Activated naive CD8-positive, alpha-beta T cell treated with anti-CD3 and anti-CD28 coated beads, Interleukin-2, amount 50 U/mL, for 24 hours (primary cell): ENCODE measurements at places on chromosomes 12 and 14.
A peak's percentile ranks its signal among the peaks of the same experiment; 100 is the strongest.

- peak; percentile 70 for DNase-seq
Measured at GRCh38 chr14:50061664-50062437, 54.5 kb downstream of the VCPKMT start.

DNA sequence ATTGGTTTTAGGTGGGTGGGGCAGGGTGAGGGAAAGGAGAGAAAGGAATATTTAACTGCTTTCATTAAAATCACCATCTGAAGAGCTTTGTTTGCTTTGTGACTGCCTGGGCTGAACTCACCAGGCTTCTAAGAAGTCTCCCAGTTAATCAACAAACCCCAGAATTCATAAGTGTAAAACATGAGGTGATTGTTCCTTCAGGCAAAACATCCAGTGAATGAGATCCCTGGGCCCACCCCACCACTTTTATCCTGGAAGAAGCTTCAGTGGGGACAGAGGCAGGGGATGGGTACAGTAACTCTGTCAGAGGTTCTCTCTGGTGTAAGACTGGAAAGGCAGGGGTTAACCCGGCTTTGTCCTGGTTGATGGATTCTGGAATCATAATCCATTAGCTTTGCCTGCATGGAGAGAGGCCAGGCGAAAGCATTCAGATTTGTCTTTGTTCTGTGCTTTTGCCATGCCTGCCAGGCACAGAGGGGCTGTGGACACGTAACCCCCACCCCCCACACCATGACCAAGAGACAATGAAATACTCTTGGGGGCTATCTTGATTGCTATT lies 16.7 kb downstream of the PDE1B start:
- no peak for DNase-seq

DNA sequence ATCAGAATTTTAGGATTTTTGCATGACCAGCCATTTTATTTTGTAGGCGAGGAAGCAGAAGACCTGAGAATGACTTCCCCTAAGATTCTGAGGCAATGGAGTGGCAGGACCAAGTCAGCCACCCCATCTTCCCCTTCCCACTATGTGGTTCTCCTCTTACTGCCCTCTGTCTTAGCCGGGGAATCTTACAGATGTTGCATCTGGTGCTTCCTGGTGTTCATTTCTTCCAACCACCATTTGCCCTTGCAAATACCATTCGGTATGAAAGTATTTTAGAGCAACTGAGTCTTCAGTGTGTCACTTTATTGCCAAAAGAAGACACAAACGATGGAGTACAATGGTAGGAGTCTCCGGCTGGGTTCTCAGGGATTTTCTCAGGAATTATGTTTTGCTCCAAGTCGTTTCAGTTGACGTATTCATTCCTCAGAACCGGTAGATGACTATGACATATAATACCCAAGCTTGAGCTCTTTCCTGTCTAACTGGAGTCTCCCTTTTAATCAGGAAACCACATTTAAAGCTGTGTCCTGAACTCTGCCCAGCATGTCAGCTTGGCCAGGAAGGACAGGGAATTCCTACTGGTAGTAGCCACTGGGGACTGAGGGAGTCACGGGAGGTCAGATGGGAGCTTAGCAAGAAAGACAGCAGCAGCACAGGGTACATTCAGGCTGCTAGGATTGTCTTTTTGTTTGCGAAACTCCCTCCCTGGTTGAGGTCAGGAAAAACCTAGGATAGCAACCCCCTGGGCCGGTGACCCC lies 87.0 kb downstream of the SAMD4A start:
- DNase-seq: no peak

DNA sequence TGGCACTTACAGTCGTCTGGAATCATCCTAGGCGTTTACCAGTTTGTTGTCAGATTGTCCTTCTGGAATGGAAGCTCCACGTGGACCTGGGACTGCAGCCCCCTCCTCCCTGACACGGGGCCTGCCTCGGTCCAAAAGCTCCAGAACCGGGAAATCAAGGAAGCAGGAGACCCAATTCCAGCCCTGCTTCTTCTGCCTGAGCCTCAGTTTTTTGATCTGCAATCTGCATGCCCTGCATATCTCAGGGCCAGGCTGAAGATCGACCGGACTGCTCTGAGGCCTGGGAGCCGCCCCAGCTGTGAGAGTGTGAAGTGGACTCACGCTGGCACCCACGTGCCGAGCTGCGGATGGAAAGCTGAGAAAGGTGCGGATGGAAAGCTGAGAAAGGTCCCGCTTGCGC lies 98.6 kb downstream of the SETD3 start:
- no peak for DNase-seq

DNA sequence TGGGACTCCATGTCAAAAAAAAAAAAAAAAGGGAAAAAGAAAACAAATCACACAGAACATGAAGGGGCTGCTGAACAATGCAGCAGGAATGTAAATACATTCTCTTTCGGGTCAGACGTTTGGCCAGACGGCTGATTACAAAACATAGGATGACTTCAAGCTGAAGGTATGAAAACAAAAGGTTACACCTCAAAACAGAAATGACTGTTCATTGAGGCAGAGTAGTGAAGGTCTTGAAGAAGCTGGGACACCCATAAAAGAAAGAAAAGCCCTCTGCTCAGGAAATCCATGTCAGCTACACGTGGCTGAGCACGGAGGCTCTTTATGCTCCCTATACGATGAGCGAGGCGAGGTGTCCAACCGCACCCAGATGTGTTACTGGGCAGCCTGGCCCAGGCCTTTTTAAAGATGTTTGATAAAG lies 37.7 kb downstream of the FGD4 start:
- DNase-seq: no peak

DNA sequence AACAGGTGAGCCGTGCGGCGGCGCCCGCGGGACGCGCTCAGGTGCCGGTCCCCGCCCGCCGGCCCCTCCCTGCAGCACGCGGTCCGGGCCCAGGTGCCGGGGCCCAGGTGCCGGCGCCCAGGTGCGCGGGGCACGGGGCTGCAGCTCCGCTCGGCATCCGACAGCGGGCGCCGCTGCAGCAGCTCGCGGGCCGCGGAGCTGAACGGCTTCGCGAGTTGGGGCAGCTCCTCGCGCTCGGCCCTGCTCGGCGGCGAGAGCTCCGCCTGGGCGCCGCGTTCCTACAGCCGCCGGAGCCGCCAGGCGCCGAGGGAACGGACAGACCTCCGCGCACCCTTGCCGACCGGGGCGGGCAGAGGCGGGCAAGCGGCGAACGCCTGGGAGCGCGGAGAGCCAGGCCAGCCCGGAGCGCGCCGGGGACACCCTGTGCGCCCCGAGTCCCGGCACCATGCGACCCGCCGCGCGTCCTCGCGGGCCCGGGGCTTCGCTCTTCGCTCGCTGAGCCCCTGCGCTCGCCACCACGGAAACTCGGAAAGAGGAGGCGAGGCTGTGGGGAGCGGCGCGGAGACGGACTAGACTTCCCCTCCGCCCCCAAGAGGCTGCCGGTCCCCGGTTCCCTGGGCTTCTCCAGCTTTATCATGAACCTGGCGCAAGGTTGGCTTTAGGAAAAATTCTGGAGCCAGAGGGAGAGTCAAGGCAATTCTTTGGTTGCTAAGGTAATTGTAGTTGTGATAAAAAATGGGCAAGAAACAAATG lies at the start of gene RGS6:
TSS of gene RGS6 (plus strand) at position 201 of the 753 bp plus-strand sequence.
- DNase-seq: peak; percentile 29

- DNase-seq: no peak
Measured at GRCh38 chr14:72512925-72513324, 381.0 kb downstream of the DPF3 start.

GRCh38 chr14:105074601-105075053 lies 9.4 kb upstream of the GPR132 start:
- no peak for DNase-seq

DNA sequence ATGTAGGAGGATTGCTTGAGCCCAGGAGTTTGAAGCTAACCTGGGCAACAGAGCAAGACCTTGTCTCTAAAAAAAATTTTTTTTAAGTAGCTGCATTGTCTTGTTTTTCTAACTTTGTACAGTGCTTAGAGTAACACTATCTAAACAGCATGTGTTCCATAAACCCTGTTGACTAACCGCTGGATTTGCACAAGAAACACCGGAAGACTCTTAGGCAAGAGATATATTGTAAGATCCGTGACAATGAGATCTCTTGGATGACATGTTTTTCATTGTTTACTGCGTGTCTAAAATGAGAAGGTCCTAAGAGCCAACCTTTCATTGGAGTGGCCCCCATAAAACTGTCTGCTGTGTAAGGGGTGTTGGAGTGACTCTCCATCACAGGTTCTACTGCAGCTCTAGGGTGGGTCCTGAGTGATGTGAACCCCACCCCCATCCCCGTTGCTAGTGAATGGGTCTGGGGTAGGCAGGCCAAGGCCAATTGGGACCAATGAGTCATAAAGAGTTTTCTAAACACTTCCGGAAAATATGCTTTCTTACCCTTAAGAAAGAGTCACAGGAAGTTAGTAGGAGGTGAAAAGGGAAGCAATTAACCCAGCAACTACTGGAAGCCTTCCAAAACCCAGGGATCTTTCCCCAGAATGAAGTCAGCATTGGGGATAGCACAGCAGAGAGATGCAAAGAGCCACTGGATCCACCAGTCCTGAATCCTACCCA lies 24.3 kb upstream of the PCNX1 start:
- no peak for DNase-seq

GRCh38 chr14:78086342-78086741 lies 83.8 kb upstream of the NRXN3 start:
- no peak for DNase-seq

GRCh38 chr12:13000616-13000924 lies 505 bp upstream of the HEBP1 start:
- no peak for DNase-seq

DNA sequence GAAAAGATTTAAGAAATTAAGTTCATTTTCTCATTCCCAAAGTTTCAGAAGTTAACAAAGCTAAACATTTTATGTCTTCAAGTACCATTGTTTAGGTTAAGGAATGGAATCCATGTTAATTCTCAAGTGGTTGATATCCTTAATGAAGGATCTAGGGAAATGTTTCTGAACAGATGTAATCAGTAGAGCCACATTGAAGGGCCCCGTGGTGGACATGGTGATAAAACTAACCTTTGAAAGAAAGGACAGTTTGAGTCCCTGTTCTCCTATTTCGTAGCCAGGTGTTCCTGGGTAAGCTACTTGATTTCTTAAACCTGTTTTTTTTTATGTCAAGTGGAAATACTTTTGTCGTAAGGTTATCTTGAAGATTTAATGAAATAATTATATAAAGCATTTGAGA lies 4.6 kb downstream of the PPM1A start:
- DNase-seq: no peak

GRCh38 chr12:121259074-121259473 lies 37.4 kb downstream of the CAMKK2 start:
- DNase-seq: no peak

- no peak for DNase-seq
Measured at GRCh38 chr14:96821501-96821900, 24.3 kb downstream of the VRK1 start.

DNA sequence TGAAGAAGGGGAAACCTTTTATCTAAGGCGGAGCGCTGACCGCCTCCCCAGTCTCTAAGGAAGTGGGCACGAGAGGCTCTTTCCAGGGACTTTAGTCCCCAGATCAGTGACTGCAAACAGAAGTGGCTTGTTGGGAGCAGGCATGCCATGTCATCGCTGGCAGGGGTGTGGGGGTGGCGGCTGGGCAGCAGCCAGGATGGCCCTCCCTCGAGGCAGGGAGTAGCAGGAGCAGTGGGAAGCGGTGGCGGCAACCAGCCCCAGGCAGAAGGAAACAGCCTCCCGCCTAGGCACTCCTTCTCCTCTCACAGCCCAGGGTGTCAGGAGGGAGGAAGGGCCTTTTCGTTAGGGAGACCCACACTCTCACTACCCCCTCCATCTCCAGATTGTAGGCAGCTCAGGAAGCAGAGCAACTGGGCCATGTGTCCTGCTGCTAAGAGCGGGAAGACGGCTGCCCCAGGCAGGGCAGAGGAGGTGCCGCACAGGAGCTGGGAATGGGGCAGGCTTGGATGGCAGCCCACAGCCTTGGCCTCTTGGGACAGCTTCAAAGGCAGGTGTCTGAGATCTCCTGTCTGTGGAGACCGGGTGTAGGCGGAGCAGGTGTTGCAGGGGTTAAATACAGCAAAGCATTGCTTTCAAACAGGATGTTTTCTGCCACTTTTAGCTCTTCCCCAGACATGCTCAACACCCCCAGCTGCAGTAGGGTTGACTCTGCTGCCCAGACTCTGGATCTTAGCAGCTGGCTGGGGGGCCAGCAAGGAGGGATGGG lies 21.8 kb downstream of the VDR start:
- peak; percentile 52 for DNase-seq

DNA sequence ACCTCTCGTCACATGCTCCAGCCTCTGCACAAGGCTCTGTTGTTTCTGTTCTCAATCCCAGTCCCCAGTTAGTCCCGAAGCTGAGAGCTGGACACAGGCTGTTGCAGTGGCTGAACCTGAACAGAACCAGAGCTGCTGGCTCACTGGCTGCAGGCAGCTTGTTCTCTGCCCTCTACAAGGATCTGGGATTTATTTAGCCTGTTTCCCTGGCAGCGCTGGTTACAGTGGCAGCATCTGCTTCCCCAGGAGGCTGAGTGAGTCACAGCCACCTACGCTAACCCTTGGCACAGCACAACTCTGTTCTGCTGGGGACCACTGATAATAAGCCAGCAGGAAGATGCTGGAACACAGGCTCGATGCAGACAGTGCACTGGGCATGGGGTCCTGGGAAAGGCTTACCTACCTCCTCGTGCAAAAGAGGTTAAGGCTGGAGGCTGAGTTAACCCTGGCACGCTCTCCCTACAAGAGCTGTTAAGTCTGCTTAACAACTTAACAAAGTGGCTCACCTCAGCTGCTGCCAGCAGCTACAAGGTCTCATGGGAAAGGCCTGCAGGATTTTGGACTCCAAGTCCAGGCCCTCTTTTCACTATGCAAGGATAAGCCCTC lies 299.6 kb downstream of the PCNX1 start:
- no peak for DNase-seq

DNA sequence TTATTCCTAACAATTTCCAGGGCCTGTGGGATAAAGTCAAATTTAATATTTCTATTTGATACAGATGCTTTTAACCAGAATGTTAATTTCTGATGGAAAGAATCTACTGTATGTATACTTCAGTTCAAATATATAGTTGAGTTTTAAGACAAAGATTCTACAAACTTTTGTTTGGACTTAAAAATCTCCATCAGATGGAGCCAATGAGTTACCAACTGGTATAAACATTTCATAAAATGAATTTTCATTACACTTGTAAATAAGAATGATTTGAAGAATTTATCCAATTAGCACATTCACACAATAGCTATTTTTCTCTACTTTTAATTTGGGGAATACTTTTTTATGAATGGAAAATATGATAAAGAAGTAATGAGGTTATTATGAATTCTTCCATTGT lies 425.2 kb upstream of the MIS18BP1 start:
- DNase-seq: no peak

DNA sequence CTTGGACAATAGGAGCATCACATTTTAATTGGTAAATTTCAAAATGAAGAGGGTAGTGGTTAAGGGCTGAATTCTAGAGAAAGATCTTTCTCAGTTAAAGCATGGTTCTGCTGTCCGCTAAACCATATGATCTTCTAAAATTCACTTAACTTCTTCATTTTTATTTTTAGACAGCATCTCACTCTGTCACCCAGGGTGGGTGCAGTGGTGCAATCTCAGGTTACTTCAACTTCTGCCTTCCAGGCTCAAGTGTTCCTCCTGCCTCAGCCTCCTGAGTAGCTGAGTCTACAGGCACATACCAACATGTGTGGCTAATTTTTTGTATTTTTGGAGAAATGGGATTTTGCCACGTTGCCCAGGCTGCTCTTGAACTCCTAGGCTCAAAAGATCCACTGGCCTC lies 226.7 kb upstream of the ABCD2 start:
- DNase-seq: no peak

GRCh38 chr12:6700646-6701051 lies at the start of gene PIANP:
Gene PIANP, minus strand, starts transcription at chr12:6700815. Its CDS starts 2,754 bp downstream, at chr12:6698061.
- DNase-seq: peak; percentile 40

GRCh38 chr12:109630815-109631214 lies 57.2 kb downstream of the MVK start:
- DNase-seq: no peak

- DNase-seq: no peak
Measured at GRCh38 chr12:114441039-114441383, 35.1 kb upstream of the TBX5 start.

GRCh38 chr12:124727264-124727800 lies 136.3 kb downstream of the SCARB1 start:
- no peak for DNase-seq
